Colonic mucosa (tissue), 4 donors: ENCODE measurements at places on chromosomes 5 and 9. TPM values are rescaled to one million over a fixed set of nuclear protein-coding genes. Genes with fewer than 3 reads are reported as not detected.

Gene CCL27
- not detected for total RNA-seq

Gene ABLIM3
- 2.3 TPM for total RNA-seq

Gene GFPT2
- 3.2 TPM for total RNA-seq

Gene GOLPH3
- 128 TPM for total RNA-seq

Gene DMAC1
- total RNA-seq, result 98.8 TPM

Gene C8G
- 11.9 TPM for total RNA-seq

Gene FAM120AOS
- 56.5 TPM for total RNA-seq

Gene ITGA1
- 52.5 TPM for total RNA-seq

Gene IFNA14
- total RNA-seq, result not detected

Gene OTULINL
- 58.5 TPM for total RNA-seq

Gene PHF24
- total RNA-seq, result 0.64 TPM

Gene NIM1K
- 0.42 TPM for total RNA-seq

Gene ADAMTS16
- 0.16 TPM for total RNA-seq
